PC-9 (cell line): ENCODE measurements at places on chromosomes 7 and 10.

DNA sequence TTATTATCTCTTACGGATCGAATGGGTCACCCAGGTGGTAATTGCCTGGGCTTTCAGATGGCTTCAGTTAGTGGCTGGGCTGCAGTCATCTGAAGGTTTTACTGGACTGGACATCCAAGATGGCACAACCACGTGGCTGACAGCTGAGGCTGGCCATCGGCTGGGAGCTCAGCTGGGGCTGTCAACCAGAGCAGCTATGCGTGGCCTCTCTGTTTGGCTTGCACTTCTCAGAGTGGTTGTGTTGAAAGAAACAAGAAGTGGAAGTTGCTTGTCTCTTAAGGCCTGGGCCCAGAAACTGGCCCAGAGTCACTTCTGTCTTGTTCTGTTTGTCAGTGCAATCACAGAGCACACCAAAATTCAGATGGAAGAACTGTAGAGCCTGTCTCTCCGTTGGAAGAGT is 5.7 kb upstream of the GDI2 start:
- DNase-seq: no peak

DNA sequence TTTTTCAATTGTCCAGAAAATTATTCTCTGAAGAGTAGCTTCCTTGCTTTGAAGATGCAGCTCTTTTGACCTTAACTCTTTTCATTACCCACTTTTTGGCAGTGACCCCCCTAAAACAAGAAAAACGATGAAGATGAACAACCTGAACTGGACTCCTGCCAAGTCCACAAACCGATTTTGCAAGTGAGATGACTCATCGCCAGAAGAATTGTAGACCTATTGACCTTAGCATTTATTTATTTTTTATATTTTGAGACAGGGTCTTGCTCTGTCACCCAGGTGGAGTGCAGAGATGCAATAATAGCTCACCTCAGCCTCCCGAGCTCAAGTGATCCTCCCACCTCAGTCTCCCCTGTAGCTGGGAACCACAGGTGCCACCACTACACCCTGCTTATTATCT is 859.2 kb downstream of the GATA3 start:
- peak; percentile 54 for DNase-seq

DNA sequence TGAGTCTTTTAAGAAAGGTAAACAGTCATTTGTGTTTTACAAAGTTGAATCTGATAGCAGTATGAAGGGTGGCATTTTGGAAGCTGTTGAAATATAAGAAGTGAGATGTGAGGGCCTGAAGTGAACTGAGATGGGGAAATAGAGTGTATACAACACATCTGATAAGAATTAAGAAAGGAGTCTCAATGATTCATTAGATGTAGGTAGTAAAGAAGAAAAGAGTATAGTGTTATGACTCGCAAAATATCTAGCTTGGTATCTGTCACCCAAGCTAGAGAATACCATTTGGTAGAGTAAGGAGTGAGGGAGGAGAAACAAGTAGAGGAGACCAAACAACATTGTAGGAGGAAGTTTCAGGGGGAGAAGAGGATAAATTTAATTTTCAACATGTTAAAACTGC is 5.3 kb downstream of the PTPN12 start:
- DNase-seq: peak; percentile 60

DNA sequence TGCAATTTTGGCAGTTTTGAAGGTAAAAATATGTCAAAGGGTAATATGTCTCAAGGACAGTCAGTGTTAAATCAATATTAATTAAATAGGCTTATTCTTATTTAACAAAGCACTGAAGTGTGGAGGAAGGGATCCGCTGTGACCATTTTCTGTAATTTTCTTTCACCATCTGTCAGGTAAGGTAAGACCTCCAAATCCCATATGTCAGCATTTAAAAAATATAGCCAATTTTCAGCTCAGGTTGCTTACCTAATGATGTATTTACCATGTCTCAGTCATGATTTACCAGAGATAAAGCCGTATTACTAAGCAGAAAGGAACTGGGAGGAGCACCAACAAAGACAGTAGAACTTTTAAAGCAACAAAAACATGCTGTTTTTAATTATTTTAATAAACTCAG is 683.9 kb downstream of the CCSER2 start:
- DNase-seq: no peak

DNA sequence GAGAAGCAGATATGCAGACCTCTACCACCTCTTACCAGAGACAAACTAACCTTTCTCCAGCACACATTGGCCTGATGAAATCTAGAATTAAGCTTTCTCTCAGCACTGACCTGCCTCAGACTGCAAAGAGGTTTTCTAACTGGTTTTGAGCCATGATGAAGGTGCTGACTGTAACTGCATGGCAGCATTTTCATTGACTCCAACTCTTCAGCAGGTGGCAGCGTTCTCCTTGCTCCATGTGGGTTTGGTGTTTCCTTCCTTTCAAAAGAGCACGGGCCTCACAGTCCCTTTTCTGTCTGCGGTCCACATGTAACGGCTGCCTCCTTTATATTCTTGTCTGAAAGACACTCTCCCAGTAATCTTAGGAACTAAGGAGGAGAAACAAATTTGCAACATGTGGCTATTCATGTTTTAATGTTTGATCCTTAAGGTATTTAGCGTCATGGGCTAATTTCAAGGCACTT is 12.6 kb downstream of the KLLN start:
- no peak for DNase-seq

GRCh38 chr7:81956520-81956919 is 186.7 kb upstream of the HGF start:
- DNase-seq: no peak

- no peak for DNase-seq
These were observed 2.2 kb downstream of the STN1 start for GRCh38 chr10:103915796-103916195.

DNA sequence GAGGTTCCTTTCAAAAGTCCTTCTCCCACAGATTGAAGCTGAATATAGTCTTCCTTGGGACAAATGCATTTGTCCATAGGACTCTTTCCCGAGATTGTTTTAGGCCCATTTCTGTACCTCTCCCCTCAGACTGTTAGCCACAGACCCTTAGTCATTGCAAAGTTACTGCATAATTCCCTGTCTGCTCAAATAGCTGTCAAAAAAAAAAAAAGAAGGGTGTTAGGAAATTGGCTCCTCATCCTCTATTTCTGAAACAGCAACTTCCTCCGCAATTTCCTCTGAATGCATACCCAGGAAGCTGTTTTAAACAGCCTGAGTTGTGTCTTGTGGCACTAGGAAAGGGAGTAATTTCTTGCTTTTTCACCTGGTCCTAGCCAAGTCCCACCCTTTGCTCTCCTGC is 5.4 kb downstream of the LRRC4 start:
- no peak for DNase-seq

DNA sequence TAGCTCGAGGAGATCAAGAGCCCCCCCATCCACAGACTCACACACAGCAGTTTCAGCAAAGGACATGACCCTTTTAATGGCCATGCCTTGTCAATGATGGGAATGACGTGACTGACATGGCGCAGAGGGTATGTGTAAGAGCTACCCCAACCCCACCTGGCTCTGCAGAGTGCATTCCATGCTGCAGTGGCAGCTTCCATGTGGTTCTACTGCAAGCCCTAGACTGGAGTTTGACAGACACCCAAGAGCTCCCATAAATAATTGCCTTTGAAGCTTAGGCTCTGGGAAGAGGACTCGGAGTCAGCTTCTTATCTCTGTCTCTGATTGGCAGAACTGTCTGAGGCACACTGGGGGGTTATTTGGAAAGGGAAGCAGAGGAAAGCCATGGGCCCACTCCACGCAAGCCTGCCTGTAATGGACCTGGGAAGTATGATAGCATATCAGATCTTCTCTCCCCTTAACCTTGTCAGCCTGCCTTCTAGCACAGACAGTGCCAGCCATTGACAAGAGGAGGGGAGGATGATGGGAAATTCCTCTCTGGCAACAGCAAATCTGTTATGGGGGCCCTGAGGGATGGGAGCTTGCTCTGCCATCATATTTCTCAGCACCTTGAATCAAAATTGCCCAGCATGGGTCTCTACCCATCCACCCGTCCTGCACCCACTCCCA is 478.5 kb upstream of the PODXL start:
- DNase-seq: no peak

GRCh38 chr10:21501731-21502347 is 23.6 kb downstream of the SKIDA1 start:
- DNase-seq: no peak

DNA sequence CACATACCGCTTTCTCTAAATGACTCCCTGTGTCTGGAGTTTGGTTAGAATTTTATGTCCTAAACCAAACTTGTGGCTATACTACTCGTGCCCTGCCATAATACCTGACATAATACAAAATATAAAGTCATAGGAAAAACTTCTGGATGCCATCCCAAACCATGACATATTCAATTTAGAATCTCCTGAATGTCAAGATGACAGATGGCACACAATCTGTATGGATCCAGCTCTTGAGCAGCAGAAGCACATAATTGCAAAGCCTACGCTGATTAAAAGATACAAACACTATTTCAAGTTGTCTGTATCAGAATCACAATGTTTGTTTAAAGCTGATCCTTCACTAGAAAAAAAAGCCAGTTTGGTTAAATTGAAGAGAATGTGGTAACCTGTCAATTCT is 22.4 kb upstream of the CDC14C start:
- DNase-seq: no peak

DNA sequence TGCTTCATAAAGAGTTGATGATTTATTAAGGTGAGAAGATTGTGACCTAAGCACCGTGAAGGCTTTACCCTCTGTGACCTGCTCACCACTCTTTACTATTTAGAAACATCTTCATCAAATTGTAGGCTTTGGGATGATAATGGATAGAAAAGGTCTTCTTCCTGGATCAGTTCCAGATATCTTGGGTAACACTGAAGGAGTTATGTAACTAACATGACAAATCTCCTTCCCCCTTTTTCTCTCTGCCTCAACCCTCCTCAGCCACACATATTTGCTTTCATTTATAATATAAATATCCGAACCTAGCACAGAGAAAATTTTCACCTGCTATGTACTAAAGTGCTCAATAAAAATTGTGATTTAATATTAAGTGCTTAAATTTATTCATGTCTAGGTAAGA is 151.5 kb downstream of the FRMD4A start:
- DNase-seq: no peak

- DNase-seq: no peak
These were observed 4.4 kb upstream of the MNX1 start for GRCh38 chr7:157014635-157015555.
